T-helper 9 cell (primary cell): ENCODE measurements at places on chromosomes 3 and 15.

GRCh38 chr3:161559177-161559998, 62.8 kb downstream of the OTOL1 start:
- no peak for DNase-seq

DNA sequence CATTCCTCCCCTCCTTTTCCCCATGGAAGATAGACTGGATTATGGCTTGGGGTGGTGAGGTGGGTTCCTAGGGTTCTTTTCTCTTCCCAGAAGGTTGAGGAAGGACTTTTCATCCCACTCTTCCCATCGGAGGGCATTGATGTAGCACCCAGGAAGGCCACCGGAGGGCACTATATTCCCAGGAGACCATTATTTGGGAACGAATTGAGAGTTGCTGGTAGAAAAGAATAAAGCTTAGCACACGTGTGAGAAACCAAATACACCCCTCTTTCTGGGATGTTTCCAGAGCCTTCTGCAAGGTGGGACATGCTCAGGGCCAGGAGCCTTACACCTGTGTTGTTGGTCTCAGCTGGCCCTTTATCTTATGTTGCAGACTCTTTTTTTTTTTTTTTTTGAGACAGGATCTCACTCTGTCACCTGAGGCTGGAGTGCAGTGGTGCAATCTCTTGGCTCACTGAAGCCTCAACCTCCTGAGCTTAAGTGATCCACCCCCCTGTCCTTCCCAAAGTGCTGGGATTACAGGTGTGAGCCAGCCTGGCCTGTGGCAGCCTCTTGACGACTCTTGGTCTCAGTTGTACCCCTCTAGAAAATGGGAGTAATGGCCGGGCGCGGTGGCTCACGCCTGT, 6.3 kb upstream of the CDC25A start:
- DNase-seq = no peak

- DNase-seq = no peak
Observed at GRCh38 chr15:68651916-68652525, 73.2 kb downstream of the CORO2B start.

- DNase-seq = peak; percentile 1
Observed at GRCh38 chr3:68972358-68972979, 40.1 kb upstream of the TAFA4 start.

- DNase-seq = no peak
Observed at GRCh38 chr3:87805670-87806069, 253.1 kb downstream of the CGGBP1 start.

DNA sequence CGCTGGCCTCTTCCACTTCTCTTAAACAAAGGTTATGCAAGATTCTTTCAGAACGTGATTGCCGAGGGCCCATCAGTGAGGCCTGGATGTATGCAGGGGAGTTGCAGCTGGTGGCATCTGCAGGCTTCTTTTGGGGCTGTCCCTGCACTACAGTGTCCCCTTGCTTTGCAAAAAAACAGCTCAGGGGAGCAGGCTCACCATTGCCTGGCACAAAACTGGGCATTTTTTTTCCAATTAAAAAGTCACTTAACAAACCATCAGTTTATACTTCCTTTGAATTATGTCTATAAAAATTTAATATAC, 148.6 kb downstream of the ATP10A start:
- DNase-seq = no peak

GRCh38 chr15:33067456-33067855, 127.1 kb downstream of the FMN1 start:
- no peak for DNase-seq

GRCh38 chr15:67372986-67373675, 118.5 kb downstream of the IQCH start:
- no peak for DNase-seq

GRCh38 chr3:14377838-14378169, 24.6 kb upstream of the SLC6A6 start:
- DNase-seq = no peak

DNA sequence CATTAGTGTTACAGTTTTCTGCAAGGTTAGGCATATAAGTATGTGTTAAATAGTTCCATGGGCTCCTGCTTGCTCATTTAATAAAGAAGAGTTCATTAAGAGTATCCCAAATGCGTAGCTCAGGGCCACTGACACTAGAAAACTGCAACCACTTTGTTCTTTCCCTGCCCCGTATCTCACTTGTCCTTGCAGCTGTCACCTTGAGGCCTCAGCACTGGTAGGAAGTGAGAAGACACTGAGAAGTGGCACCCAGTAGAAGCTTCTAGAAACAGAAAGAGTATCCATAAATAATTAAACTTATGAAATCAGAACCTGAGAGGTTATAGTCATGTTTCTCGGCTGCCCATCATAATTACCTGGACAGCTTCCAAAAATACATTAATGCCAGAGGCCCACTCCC, 266.0 kb downstream of the KCNMB2 start:
- DNase-seq = no peak

- DNase-seq = no peak
Observed at GRCh38 chr15:39061952-39062464, 497.4 kb upstream of the RASGRP1 start.

DNA sequence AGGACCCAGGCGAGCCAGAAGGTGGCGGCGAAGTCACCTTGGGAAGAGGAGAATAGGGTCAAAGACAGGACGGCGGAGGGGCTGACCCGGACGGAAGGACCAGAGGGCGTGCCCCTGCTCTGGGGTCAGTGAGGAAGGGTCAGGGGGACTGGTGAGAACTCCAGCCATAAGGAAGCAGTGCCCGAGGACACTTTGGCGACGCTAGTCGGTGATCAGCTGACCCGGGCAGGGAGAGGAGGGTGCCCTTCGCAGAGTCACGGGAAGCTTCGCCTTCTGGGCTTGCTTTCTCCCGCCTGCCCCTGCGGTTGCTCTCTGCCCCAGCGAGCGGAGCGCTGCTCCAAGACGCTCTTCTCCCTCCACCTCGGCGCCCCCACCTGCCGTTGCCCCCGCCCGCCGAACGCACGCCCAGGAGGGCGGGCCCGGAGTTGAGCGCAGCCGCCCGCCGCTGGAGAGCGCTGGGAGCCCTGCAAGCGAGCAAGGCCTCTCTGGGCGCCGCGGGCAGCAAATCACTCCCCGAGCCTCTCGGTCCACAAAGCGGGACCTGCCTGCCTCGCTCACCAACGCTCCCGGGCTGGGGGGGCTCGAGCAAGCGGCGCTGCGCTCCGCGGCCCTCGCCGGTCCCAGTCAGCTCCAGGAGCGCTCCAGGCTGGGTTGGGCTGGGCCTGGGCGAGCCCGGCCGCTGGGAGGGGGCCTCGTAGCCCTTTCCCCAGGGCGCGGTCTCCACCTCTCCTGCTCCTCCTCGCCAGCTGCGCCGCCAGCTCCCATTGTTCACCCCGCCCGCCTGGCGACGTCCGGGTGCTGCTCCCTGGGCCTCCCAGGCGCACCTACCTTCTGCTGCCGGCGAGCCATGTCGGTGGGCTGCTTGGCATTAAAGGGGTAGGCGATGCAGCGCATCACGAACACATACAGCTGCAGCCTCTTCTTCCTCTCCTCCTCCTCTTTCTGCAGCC, 1.2 kb downstream of the CADPS start:
- no peak for DNase-seq

GRCh38 chr15:57356636-57357035, 19.7 kb upstream of the CGNL1 start:
- DNase-seq = no peak

GRCh38 chr3:74676-75243, 121.8 kb upstream of the CHL1 start:
- DNase-seq = no peak

DNA sequence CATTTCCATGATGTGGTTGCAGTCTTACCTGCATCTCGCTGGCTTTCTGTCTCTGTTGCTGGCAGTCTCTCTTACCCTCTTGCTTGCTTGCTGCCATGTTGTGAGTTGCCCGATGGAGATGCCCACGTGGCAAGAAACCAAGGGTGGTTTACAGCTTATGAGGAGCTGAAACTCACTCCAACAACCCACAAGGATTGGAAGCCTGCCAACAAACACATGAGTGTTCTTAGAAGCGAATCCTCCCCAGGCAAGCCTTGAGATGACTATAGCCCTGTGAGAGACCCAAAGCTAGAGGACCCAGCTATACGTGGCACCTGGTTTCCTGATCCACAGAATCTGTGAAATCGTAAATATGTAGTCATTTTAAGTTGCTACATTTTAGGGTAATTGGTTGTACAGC, 490.9 kb upstream of the ADAMTS9 start:
- DNase-seq = no peak

DNA sequence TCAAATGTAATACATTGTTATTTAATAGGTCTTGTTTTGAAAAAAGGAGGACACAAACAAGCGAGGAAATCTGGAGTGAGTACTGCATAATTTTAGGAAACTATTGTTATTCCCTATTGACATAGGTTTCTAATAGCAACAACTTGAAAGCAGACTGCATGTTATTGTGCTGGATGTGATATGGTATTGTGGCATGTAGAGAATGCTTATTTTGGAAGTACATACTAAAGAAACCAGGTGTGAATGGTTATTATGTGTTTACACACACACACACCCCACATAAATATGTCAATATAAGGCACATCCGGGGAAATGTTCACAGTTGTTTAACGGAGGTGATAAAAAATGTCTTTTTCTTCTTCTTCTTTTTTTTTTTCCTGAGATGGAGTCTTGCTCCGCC, 5.9 kb upstream of the MORF4L1 start:
- no peak for DNase-seq

DNA sequence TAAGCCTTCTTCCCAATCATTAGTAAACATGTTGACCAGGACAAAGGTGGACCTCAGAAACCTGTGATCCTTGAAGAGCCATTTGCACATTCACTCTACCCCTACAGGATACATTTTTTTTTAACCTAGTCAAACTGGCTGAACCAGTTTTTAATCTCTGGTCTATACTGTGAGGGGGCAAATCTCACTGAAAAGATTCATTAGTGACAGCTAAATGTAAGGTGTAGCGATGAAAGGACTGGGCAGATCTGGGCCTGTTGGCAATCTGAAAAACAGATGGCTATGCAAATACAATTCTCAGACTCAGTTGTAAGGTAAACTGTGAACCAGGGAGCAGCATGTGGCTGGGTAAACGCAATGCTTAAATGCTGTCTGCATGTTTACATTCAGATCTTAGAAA, 75.6 kb upstream of the SNTN start:
- no peak for DNase-seq

GRCh38 chr3:170331143-170331542, 26.4 kb upstream of the SKIL start:
- DNase-seq = no peak

DNA sequence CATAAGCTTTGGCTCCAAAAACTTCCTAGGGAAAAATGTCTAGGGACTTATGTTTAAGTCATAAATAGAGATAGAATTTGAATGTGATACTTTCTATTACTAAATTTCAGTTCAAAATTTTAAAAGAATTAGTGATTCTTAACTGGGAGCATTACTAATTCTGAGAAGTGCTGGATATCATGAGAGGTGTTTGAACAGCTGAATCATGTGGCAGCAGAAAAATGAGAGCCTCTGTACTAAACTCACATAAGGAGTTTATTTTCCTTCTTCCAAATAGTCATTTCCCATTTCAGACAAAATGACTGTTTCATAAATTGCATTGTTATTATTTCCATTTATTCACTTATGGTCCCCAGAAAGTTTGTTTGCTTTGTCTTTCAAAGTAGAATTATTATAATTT, 62.7 kb downstream of the SLMAP start:
- DNase-seq = no peak
